ENCODE measurements at places on chromosomes 12 and 14.

- DNase-seq = no peak
These were observed 236.2 kb downstream of the EGLN3 start for GRCh38 chr14:33714527-33715226.

GRCh38 chr12:88985011-88985410 is 367.3 kb downstream of the DUSP6 start:
- no peak for DNase-seq

GRCh38 chr12:59250766-59251165 is 330.5 kb upstream of the LRIG3 start:
- no peak for DNase-seq

- no peak for DNase-seq
These were observed 147.3 kb downstream of the ADGRD1 start for GRCh38 chr12:131101006-131101405.

GRCh38 chr12:103813949-103814348 is 27.1 kb downstream of the NT5DC3 start:
- no peak for DNase-seq

- DNase-seq = no peak
These were observed 3.1 kb downstream of the C14orf180 start for GRCh38 chr14:104582662-104583061.

DNA sequence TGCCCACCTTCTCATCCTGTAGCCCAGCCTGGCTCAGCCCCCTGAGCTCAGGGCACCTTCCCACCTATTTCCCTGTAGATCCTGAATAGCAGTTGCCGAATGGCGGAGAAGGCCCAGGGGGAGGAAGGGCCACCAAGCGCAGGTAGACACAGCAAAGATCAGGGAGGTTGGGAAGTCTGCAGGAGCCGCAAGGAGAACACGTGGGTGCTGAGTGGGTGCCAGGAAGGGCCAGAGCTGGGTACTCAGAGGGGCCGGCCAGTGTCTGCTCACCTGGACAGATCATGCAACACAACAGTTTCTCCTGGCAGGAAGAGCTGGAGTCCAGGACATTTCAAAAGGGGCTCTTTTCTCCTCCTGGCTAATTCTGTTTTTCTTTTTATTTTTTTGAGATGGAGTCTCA is 30.6 kb downstream of the CHGA start:
- DNase-seq = no peak

DNA sequence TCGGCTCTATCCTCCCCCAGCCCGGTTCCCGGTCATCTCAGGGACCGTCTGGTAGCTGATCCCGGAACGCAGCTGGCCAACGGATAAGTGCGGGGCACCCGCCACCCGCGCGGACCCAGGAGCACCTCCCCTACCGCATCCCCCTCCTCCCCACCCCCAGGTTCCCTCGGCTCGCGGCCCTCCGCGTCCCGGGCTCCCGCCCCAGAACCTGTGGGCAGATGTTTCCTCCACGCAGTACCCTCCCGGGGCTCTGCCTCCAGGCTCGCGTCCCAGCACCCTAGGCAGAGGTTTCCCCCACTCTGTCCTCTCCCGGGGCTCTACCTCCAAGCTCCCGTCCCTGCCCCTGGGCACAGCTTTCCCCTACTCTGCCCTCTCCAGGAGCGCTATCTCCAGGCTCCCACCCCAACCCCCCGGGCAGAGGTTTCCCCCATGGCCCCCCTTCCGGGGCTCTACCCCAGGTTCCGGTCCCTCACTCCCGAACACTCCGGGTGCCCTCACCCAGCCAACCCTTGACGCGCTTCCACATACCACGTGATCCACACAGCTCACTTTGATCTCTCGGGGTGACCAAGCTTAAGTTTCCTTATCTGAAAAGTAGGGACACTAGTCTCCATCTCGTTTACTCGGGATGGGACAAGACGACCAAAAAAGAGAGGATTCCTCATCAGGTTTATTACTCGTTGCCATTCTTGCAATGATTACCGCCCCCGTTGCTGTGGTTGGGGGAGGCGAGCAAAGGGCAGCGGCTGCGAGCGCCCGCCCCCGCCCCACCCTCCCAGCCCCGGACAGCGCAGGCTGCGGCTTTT is at the start of gene CCDC38:
CCDC38 (minus strand) TSS at position 91 of the 806 bp plus-strand sequence. CDS start 6,105 bp downstream, outside the sequence.
- peak; percentile 8 for DNase-seq

- DNase-seq = no peak
These were observed 35.7 kb upstream of the CLMN start for GRCh38 chr14:95355422-95355821.

DNA sequence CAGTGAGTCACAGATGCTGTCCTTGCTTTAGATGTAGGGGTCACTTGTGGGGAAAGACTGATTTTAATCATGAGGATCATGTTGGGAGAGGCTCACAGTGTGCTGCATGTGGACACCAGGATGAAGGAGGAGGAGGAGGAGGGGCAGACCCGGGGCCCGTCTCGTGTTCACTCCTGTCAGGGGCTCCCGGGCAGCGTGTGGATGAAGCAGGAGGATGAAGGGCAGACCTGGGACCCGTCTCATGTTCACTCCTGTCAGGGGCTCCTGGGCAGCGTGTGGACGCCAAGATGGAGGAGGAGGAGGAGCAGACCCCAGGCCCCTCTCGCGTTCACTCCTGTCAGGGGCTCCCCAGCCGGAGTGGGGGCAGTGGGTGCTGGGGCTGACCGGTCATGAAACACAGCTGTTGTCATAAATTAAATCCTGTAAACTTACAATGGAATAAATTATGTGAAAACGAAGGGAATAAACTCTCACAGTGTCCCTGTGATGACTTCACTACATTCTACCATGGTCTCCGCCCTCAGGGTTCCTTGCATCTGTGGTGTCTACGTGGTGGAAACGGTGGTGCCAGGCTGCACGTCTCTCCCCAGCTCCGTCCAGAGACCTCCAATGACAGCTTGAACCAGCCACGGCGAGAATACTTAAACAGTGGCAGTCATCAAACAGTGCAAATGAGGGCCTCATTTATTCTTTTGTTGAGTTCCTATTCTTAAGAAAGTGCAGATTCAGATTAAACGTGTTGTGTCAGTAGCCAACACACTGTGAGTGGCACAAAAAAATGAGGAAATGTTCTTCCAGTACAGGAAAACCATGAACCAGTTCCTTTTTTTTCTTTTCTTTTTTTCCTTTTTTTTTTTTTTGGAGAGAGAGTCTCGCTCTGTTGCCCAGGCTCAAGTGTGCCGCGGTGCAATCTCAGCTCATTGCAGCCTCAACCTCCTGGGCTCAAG is 37.7 kb upstream of the SFSWAP start:
- DNase-seq = no peak

DNA sequence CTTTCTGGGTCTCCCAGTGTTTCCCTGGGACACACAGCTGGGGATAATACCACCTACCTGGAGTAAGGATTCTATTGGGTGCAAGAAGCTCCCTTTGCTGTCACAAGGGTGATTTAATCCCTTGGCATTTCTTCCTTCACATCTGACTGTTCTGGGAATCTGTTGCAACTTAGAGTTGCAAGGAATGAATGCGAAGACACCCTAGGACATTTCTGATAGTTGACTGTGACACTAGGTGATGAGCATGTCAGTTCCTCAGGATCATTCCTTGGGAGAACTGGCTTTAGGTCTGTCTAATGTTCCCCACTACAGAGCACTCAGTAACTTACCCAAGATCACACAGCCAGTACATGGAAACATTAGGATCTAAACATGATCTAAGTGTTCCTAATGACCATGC is 593.6 kb downstream of the NRXN3 start:
- DNase-seq = no peak

GRCh38 chr14:95330591-95331370 is 11.1 kb upstream of the CLMN start:
- DNase-seq = no peak

DNA sequence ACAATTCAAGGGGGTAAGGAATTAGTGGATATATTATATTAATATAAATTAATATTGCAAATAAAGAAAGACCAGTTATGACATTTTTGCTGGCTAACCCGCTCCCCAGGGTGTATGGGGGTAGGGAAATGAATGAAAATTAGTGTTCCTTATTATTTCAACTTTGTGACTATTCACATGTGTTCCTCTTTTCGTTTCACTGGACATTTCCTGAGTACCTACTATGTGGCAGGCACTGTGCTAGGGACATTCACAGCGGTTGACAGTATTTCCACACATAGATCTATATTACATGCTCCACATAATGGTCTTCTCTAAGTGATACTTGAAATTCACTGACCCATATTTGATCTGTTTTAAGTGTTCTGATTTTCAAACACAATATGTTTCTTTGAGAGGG is 129.8 kb upstream of the USP15 start:
- DNase-seq = no peak

DNA sequence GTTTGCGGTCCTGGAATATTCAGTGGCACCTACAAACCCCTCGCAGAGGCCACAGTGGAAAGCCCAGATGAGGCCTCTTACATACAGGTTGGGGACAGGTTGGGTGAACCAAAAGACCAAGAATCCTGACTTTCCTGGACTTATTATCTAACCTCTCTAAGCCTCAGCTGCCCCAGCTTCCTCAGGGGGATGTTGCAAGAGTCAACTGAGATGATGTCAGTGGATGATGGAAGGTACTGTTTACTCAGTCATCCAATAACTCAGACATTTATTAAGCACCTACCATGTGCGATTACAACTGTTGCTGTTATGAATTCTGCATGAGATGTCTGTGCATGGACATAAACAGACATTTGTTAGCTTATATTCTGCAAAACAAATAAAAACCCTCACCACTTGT is 72.8 kb downstream of the RFX4 start:
- DNase-seq = no peak

DNA sequence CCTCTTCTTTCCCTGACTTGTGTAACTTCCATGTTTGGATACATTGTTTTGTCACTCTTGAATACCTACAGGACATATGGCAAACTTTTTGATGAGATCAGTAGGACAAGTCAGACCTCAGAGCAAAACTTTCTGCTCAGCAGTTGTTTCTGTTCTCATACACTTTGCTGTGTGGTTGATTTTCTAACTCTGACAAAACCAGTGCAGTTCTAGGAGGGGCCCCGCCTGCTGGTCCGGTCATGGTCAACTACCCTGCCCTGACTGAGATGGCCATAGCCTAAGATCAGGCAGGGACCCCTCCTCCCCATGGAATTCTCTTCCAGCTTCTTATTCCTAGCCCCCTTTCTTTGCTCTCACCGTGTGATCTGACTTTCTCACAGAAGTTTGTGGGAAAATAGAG is 92.8 kb downstream of the OTOGL start:
- DNase-seq = no peak
